Activated CD4-positive, alpha-beta T cell treated with anti-CD3 and anti-CD28 coated beads for 24 hours (primary cell): ENCODE measurements at places on chromosomes 1 and 21.

GRCh38 chr1:79928901-79929300 lies 922.4 kb upstream of the ADGRL4 start:
- DNase-seq, result no peak

GRCh38 chr1:202683029-202683428 lies 27.2 kb downstream of the SYT2 start:
- no peak for DNase-seq

- no peak for DNase-seq
Measured at GRCh38 chr1:40583980-40584379, 52.5 kb downstream of the ZNF684 start.

DNA sequence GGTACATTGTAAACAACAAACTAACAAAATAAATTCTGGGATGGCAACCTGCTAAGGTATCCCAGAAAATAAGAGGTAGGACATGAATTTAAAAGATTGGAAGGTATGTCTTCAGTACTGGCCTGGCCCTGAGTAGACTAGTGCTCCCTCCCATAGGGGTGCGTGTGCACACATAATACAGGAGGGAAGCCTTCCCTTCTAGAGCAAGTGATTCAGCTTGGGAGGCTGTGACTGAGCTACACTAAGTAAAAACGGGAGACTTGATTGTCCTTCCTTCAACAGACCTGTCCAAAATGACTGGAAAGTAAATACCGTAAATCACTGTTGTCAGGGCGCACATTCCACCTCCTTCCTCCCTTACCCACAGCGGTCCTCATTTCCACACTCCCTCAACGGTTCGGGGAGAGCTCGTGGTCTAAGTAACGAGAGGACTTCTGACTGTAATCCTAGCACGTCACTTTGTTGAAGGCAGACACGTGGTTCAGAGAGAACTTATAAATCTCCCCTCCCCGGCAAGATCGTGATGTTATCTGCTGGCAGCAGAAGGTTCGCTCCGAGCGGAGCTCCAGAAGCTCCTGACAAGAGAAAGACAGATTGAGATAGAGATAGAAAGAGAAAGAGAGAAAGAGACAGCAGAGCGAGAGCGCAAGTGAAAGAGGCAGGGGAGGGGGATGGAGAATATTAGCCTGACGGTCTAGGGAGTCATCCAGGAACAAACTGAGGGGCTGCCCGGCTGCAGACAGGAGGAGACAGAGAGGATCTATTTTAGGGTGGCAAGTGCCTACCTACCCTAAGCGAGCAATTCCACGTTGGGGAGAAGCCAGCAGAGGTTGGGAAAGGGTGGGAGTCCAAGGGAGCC lies at the start of gene TGFB2:
Gene TGFB2, plus strand, starts transcription at position 523 of the 859 bp plus-strand sequence. CDS start 1,366 bp downstream, outside the sequence.
- no peak for DNase-seq

GRCh38 chr1:43522776-43523480 lies 7.8 kb upstream of the PTPRF start:
- DNase-seq, result no peak

GRCh38 chr21:33011462-33011861 lies 14.3 kb upstream of the OLIG2 start:
- DNase-seq, result no peak

- no peak for DNase-seq
Measured at GRCh38 chr1:53047737-53048736, 14.0 kb upstream of the PODN start.

GRCh38 chr1:39528082-39528481 lies 36.6 kb downstream of the BMP8A start:
- DNase-seq, result no peak

- no peak for DNase-seq
Measured at GRCh38 chr1:201914456-201915235, 25.9 kb downstream of the SHISA4 start.
